ENCODE measurements at places on chromosomes 16 and 17. TPM values are rescaled to one million over a fixed set of nuclear protein-coding genes. Genes with fewer than 3 reads are reported as not detected.

GRCh38 chr17:20074489-20074888 lies 65.3 kb downstream of the SPECC1 start:
- no peak for DNase-seq

SLC5A11 gene
- not detected for total RNA-seq

TBC1D3E gene
- total RNA-seq: 4.9 TPM

GRCh38 chr17:50465635-50466034 lies 3.0 kb downstream of the CHAD start:
- no peak for DNase-seq

ASPHD1 gene
- 3.9 TPM for total RNA-seq

GRCh38 chr16:29784157-29784556 lies 6.1 kb downstream of the ZG16 start:
- no peak for DNase-seq

- DNase-seq: no peak
These were observed 11.3 kb downstream of the CDK3 start for GRCh38 chr17:76011951-76012350.

HS3ST3B1 gene
- total RNA-seq: 4.9 TPM

DNA sequence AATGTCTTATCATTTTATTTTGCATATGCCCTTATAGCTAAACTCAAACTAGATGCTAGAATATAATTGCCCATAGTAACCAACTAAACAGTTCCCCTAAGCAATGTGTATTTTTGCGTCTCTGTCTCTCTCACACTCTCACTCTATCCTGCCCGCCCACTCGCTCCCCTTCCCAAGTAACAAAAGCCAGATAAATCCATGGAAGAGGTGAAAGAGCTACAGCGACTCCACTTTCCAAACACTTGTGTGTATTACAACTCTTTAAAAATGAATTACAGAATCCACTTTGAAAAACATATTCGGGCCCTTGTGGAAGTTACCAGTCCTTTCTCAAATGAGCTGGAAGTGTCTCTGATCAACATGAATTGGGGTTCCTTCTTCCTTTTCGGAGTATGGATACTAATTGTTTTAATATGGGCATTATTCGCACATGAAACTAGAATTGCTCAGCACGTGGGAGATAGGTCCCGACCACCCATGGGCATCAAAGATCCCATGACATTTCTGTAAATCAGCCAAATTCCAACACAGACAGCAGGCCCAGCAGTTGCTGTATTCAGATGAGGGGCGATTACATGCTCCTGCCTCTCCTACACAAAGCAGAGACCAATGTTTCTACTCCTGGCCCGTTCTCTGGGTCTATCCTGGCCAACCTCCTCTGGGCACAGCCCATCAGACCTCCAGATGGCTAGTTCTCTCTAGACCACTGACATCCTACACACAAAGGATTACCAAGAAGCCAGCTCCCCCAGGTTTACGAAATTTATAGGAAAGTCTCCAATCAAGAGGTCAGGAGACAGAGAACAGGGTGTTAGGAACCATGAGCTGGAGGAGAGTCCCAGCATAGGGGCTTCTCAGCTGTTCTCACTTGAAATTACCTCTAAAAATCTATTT lies 121.5 kb downstream of the ZFHX3 start:
- DNase-seq: peak; percentile 63

DNA sequence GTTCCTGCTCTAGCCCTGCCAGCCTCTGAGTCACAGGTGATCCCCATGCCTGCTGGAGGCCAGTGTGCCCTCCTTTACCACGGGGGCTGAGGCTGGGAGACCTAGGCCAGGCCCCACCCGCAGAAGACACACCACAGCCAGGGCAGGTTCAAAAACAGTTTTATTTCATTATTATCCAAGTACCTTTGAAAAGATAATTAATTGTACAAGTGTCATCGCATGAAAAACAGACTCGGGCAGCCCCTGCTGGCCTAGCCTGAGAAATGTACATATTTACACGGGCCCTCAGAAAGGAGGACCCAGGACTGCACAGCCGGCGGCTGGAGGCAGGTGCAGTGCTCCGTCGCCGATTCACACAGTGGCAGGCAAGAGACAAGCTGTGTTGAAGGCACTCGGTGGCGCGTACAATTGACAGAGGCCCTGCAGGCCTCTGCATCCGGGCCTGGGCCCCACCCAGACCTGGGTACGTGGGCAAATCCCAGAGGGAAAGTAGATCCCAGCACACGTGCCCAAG lies 4.4 kb downstream of the PDIA2 start:
- DNase-seq: no peak

DNA sequence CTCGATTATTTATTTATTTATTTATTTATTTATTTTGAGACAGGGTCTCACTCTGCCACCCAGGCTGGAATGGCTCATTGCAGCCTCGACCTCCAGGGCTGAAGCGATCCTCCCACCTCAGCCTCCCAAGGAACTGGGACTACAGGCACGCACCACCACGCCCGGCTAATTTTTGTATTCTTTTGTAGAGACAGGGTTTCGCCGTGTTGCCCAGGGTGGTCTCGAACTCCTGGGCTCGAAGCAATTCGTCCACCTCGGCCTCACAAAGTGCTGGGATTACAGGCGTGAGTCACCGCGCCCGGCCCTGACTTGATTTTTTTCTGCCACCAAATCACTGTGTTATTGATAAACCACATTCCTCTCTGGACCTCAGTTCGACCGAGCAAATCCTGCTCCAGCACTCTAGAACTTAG lies 758 bp upstream of the RPL23A start:
- DNase-seq: no peak

COA3 gene
- total RNA-seq: 113 TPM

DNA sequence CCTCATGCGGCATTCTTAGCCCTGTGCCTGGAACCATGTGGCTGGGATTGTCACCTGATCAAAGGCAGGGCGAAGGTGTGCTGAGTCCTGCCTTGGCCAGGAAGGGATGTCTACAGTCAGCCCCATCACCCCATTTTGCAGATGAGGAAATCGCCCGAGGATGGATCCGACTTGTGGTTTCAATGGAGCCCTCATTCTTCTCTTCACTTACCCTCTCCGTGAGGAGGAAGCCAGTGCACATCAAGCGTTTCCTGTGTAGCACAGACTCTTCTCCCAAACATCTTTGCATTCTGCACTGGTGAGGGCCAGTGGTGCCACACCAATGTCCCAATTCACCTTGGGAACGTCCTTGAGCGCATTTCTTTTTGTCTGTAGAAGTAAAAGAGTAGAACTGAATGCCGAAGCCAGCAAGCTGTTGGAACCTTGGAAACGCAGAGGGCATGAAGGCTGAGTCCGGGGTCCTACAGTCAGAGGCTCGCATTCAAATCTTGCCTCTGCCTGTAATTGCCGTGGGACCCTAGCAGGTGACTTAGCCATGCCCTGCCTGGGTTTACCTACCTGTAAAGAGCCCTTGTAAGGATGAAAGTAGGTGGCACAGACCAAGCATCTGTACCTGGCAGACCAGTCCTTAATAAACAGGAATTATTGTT lies 85.4 kb downstream of the IRF8 start:
- no peak for DNase-seq

ENPP7 gene
- total RNA-seq: not detected

DNA sequence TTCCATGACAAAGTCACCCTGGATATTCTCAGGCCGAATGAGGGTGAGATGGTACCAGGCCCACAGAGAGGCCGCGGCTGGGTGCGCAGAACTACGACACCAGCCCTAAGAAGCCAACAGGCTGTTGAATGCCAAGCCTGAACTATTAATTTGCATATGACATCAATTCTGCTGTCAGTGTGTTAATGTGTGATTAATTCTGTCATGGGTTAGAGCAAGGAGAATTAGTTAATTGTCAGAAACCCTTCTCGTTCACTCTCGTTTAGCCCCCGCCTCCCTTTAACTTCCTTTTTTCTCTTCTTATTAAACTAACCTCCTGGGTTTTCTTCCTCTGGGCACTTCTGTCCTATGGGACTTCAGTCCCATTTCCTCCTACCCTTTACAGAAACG lies 123.4 kb downstream of the ZFHX3 start:
- DNase-seq: no peak

GRCh38 chr17:59863616-59864015 lies 29.1 kb downstream of the TUBD1 start:
- DNase-seq: no peak

- no peak for DNase-seq
These were observed 18.9 kb downstream of the METTL9 start for GRCh38 chr16:21618281-21618680.

DNA sequence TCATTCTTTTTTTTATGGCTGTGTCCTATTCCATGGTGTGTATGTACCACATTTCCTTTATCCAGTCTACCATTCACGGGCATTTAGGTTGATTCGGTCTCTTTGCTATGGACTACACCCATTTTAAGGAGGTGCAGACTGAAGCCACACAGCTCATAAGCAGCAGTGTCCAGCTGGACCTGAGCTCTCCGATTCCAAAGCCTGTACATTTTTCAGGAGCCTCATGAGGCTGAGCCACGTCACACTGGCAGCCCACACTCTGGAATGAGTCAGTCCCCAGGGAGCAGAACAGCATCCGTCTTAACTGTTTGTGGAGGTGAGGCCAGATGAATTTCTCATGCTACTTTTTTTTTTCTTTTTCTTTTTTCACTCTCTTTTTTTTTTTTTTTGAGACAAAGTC lies 116.1 kb downstream of the C16orf95 start:
- DNase-seq: peak; percentile 99

PRR11 gene
- total RNA-seq: 2.7 TPM

DNA sequence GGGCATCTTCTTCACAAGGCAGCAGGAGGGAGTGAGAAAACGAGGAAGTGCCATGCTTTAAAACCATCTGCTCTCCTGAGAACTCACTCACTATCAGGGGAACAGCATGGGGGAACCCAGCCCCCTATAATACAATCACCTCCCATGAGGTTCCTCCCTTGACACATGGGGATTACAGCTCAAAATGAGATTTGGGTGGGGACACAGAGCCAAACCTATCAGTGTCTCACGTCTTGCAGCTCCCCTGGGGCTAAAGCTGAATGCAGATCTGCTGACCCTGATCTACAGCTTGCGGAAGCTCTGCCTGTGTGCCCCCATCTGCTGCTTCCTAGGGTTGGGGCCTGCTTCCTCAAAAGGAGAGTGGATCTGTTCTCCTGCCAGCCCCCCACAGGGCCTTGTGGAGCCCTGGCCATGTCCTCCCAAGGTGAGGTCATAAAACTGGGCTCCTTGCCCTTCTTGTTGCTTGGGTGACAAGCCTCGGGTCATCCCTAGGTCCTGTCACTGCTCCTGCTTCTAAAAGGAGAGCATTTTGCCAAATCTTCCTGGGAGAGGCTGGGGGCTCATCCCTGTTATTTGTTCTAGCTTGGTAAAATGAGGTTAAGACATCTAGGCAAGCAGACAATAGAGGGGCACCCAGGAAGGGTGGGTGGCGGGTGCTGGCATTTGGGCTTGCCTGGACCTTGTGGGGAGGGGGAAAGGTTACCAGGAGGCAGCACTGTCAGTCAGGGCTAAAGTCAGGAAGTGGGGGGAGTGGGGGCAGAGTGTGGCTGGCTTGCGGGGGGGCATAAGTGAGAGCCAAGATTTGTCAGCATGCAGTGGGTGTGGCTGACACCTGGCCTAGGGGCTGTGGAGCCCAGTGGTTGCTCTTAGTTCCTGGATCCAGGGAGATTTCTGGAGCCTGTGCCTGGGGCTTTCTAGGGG lies 16.0 kb downstream of the KRT33A start:
- no peak for DNase-seq

GRCh38 chr17:8320990-8321389 lies 10.9 kb downstream of the ARHGEF15 start:
- no peak for DNase-seq

DNA sequence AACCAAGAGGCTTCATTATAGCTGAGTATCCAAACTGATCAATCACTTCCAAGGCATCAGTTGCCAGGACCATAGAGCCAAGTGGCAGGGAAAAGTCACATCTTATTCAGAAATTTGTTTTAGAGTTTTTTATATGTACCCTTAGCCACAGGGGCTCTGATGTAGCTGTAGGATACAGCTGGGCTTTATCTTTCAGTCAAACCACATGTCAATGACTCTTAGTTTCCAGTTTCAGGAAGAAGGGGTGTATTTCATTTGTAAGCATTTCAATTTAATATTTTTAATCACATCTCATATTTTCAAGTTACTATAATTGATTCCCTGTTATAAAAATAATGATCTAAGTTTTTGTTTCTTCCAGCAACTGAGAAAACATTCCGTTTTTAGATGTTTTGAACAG lies 2.9 kb upstream of the FLCN start:
- DNase-seq: no peak

DNA sequence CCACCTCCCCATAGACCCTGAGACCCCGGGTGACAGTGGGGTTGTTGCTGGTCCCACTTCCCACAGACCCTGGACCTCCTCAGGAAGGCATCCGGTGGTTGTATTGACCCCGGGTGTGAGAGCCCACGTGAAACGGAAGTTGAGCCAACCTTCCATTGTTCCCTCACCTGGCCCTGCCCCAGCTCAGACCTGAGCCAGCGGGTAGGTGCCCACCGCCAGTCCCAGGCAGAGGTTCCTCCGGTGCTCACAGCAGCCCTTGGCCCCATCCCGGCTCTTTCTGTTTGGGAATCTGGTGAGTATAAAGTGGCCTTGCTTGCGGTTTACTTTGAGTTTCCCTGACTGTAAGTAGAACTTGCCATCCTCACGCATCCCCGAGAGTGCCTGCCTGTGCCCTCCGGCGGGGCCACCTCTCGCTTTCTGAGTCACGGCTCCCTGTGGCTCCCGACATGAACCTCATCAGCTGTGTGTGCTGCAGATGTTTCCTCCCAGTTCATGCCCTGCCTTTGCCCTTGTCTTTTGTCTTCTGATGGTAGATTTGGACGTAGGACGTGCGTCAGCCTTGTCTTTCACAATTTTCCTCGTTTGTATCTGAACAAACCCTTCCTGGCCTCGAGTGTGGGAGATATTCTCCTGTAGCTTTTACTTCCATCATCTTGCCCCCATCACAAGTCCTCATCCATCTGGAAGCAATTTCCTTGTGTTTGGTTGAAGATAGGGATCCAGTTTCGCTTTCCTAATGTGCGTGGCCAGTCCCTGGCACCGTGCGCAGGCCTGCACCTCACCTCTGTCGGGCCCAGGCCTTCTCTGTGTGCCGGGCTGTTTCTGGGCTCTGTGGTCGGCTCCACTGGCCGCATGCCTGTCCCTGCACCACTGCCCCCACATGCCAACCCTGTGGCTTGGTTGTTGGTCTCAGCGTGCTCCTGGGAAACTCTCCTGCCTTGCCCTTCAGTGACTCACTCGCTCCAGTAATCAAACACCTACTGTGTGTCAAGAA lies 76.0 kb downstream of the METRNL start:
- DNase-seq: no peak

CLDN6 gene
- 148 TPM for total RNA-seq

All from cardiac muscle cell (in vitro differentiated cells and primary cell).